ENCODE measurements at places on chromosomes 1 and 21.

- no peak for DNase-seq
Measured at GRCh38 chr1:20848162-20848561, 61.1 kb upstream of the HP1BP3 start.

DNA sequence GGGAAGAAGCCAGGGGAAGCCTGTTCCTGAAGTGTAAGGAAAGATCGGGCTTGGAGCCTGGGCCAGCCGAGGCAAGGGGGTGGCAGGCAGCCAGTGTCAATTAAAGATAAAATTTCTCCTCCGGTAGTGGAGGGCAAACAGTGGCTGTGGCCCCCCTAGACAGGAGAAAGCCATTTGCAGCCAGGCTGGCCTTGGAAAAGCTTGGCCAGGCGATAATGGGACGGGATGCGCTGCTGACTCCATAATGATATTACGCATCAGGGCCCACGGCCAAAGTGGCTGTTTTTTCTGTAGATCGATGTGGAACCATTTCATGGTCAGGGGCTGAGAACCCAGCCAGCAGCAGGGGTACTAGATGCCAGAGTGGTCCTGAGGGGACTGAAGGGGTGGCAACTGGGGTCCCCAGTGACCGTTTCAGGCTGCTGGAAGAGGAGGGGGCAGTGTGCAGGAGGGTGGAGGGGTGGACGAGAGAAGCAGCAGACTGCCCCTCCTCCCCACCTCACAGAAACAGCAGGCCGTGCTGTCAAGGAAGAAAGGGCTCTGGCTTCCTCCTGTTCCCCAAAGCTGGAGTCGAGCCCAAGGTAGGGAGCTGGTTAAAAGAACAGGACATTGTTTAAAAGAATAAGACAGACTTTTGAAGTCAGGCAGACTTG is 25.2 kb downstream of the KCNC4 start:
- DNase-seq = no peak

DNA sequence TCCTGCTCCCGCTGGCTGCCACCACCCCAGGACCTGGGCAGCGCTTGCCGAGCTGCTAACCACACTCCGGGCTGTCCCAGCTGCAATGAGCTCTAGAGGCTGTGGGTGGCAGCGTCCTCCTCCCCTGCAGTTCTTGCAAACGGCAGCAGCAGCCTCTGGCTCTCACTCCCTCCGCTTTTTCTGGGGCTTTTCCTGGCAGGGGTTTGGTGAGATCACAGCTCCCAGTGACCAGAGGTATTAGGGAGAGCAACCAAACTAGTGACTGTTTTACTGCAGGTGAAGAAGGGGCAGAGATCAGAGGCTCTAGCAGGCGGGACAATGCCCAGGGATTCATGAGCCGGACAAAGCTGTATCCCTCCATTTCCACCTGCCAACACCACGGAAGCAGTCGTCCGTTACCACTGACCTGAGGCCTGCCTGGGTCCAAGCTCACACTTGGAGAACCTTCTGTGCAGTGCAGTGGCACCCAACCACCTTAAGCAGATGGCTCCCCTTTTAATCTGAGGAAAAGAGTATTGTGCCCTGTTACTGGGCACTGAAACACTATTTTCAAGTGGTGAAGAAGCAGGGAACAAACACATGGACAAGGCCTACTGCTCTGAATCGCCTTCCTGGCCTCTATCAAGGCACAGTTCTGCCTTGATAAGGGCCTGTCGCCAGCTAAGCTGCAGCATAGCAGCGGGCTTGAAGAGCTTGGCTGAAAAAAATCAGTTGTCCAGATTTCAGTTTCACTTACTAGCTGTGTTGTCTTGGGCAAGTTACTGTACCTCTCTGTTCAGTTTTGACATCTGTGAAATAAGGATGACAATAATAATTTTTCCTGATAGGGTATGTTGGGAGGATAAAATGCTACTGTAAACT is at the start of gene F5:
F5 (minus strand) TSS at position 87 of the 861 bp plus-strand sequence. CDS start 95 bp downstream, outside the sequence.
- peak; percentile 89 for DNase-seq

- no peak for DNase-seq
Measured at GRCh38 chr1:43363283-43363934, 4.4 kb downstream of the ELOVL1 start.

GRCh38 chr1:237367758-237368157 is 325.8 kb downstream of the RYR2 start:
- DNase-seq = no peak

DNA sequence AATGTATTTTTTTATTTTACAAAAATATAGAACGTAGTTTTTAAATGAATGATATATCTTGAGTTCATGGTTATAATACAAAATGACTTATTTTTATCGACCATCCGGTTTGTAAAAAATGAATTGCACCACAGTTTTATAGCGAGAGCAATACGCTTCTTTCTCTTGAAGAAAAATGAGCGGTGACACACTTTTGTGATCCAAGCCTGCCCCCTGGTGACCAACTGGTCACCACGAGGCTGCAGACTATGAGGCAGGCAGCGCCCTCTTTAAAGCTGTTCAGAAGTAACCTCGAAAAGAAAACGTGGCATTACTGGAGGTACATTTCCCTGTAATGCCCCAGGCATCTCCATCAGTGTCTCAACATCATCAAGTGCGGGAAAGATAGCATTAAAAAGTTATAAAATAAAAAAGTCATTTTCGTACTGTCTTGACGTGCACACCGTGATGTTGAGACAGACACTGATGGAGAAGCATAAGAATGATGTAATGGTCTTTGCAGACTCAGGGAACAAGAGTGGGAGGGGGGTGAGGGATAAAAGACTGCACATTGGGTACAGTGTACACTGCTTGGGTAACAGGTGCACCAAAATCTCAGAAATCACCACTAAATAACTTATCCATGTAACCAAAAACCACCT is 734.2 kb upstream of the ADAMTS5 start:
- peak; percentile 81 for DNase-seq

GRCh38 chr1:41918450-41919043 is at the start of gene HIVEP3:
Gene HIVEP3, minus strand, starts transcription at chr1:41918922.
- DNase-seq = no peak

DNA sequence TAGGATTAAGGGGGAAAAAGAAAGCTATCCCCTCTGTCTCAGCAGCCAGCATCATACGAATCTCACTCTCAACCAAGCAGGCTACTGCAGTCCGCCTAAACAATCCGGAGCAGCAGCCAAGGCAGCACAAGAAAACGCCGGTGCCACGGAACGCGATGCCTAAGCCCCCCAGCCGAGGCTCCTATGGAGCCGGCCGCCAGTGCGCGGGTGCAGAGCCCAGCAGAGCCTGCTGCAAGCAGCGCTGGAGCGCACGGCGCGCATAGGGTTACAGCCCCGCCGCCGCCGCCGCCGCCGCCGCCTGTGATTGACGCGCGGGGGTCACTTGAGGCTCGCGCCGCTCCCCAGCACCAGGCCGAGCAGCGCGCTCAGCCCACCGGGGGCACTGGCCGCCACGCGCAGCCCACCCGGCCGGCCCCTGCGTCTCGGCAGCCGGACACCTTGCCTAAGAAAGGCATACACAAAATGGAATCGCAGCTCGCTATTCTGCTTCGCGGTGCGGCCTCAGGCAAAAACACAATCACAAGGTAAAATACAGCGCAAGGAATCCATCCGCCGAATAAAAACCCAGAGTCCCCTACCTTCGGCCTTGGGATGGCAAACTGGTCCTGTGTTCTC is 780 bp downstream of the HIVEP3 start:
- no peak for DNase-seq

DNA sequence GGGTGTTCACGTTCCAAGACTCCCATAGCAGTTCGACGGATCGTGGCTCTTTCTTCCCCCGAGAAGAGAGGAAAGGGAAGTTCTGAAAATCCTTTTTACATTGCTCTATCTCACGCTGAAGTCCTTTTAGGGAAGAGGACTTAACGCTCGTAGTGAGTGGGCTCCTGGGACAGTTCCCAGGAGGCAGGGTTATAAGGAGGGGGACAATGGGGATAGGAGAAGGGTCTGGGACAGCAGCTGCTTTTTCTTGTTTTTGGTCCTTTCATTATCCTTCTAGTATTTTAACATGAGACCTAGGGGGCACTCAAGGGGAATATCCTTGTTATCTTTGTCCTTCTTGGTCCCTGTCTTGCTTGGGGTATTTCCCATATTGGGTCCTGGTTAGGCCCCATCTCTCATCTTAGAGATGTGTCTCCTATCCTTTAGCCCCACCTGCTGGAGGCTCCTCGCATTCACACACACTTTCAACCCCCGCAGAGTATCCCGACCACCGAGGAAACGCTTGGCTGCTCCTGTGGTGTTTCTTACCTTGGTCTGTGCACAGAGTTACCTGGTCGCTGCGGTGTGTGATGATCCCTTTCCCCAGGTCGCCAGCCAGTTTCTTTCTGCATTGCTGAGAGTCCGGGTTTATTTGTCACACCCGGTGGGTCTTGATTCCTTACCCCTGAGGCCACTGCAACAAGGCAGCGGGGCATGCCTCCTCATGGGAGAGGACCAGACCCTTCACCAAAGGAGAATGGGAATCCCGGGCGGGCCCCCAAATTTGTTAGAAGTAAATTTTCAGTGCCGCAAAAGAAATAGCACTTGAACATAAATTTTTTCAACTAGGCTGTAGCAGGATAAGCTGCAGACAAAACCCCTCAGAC is 29.7 kb downstream of the SCCPDH start:
- no peak for DNase-seq

GRCh38 chr1:192730198-192730597 is 78.6 kb upstream of the RGS2 start:
- DNase-seq = no peak

Measured in cardiac septum (tissue), 1 donor.